ENCODE measurements at places on chromosomes 5 and 9. TPM values are rescaled to one million over a fixed set of nuclear protein-coding genes. Genes with fewer than 3 reads are reported as not detected.

GFRA3 gene
- not detected for total RNA-seq

NADK2 gene
- total RNA-seq = 34.6 TPM

ARHGEF37 gene
- total RNA-seq = 0.27 TPM

SLC36A2 gene
- not detected for total RNA-seq

CCNI2 gene
- not detected for total RNA-seq

TAF11L10 gene
- 0.53 TPM for total RNA-seq

KCNN2 gene
- 0.07 TPM for total RNA-seq

PRR16 gene
- 4.9 TPM for total RNA-seq

INIP gene
- 33.0 TPM for total RNA-seq

TRUB2 gene
- 104 TPM for total RNA-seq

NRARP gene
- 24.5 TPM for total RNA-seq

RNF224 gene
- not detected for total RNA-seq

PPIP5K2 gene
- 116 TPM for total RNA-seq

OR1J2 gene
- not detected for total RNA-seq

PFN3 gene
- total RNA-seq = not detected

COL15A1 gene
- total RNA-seq = 5.1 TPM

NMUR2 gene
- total RNA-seq = not detected

GNA14 gene
- not detected for total RNA-seq

RASEF gene
- 0.20 TPM for total RNA-seq

INSL4 gene
- not detected for total RNA-seq

SELENOP gene
- total RNA-seq = 6.0 TPM

TMEM252 gene
- not detected for total RNA-seq

LAMC3 gene
- not detected for total RNA-seq

ANAPC2 gene
- 56.5 TPM for total RNA-seq

GPX3 gene
- 0.86 TPM for total RNA-seq

PDE8B gene
- total RNA-seq = not detected

SPINK9 gene
- total RNA-seq = not detected

SLC25A2 gene
- total RNA-seq = not detected

AGXT2 gene
- not detected for total RNA-seq

TLX3 gene
- total RNA-seq = not detected

PCDHB7 gene
- total RNA-seq = not detected

UAP1L1 gene
- 8.8 TPM for total RNA-seq

KCNIP1 gene
- total RNA-seq = not detected

IL4 gene
- not detected for total RNA-seq

KLF4 gene
- 0.95 TPM for total RNA-seq

SLC36A3 gene
- not detected for total RNA-seq

PHF24 gene
- total RNA-seq = not detected

ANGPTL2 gene
- total RNA-seq = not detected

LECT2 gene
- total RNA-seq = not detected

IL13 gene
- not detected for total RNA-seq

FAM174A gene
- 2.1 TPM for total RNA-seq

C1QTNF2 gene
- not detected for total RNA-seq

PCDHGA9 gene
- 0.18 TPM for total RNA-seq

SPINK7 gene
- not detected for total RNA-seq

CDH9 gene
- not detected for total RNA-seq

TUSC1 gene
- not detected for total RNA-seq

PCDHGA12 gene
- 0.13 TPM for total RNA-seq

SLC22A4 gene
- total RNA-seq = 9.6 TPM

ANKRD31 gene
- total RNA-seq = 0.04 TPM

NR6A1 gene
- 55.4 TPM for total RNA-seq

CD274 gene
- 0.18 TPM for total RNA-seq

GLT6D1 gene
- not detected for total RNA-seq

ARID3C gene
- not detected for total RNA-seq

NFIL3 gene
- total RNA-seq = 13.8 TPM

OR13C8 gene
- not detected for total RNA-seq

PAEP gene
- 0.51 TPM for total RNA-seq

TSPAN17 gene
- 53.3 TPM for total RNA-seq

Data from K562 (cell line).